ENCODE measurements at places on chromosomes 4 and X.
A peak's percentile ranks its signal among the peaks of the same experiment; 100 is the strongest.

GRCh38 chr4:24980064-24980690 is 50.6 kb downstream of the LGI2 start:
- peak; percentile 86 for DNase-seq

GRCh38 chr4:186725469-186726425 is 2.1 kb upstream of the FAT1 start:
- DNase-seq = peak; percentile 54

DNA sequence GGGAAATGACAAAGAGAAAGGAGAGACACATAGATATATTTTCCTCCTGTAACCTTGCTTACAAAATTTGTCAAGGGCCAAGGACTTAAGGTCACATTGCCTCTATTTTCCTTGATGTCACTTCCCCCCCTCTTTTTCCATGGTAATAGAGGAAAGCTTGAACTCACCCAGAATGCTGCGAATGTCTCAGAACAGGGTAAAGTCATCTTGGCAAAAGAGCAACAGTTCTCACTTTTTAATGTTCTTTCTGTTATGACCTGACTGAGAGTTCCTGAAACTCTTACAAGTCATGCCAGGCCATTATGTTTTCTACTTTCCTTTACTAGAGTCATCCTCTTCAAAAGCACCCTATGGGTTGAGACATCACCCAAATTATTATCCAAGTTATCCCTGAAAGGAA is 50.7 kb upstream of the PRDM5 start:
- DNase-seq = no peak

DNA sequence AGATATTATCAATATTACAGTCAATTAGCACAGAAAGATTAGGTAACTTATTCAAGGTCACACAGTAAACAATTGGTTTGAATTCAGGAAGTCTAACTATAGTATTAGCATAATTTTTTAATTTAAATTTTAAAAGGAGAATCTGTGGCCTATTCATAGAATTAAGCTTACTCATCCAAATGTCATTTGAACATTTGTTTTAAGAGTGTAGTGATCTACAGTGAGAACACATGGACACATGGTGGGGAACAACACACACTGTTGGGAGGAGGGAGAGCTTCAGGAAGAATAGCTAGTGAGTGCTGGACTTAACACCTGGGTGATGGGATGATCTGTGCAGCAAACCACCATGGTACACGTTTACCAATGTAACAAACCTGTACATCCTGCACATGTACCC is 48.3 kb downstream of the MEPE start:
- DNase-seq = no peak

- DNase-seq = no peak
These were observed 216.8 kb downstream of the AFAP1 start for GRCh38 chr4:7722766-7723387.

DNA sequence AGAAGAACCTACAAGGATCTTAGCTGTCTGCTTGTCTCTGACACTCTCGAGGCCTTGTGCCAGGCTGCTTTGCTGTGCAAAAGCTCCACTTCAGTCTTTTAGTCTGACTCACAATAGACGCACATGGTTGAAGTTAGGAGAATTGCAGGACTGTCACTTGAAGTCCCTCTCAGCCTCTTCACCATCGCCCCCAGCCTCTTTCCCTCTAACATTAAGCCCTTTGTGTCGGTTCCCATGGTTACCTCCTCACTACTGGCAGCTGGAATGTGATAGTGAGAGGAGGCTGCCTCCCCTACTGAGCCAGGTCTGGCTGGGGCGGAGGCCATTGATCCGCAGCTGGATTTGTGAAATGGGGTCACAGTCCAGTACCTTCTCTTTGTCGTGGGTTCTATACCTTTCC is 201.8 kb downstream of the SOWAHB start:
- DNase-seq = no peak

DNA sequence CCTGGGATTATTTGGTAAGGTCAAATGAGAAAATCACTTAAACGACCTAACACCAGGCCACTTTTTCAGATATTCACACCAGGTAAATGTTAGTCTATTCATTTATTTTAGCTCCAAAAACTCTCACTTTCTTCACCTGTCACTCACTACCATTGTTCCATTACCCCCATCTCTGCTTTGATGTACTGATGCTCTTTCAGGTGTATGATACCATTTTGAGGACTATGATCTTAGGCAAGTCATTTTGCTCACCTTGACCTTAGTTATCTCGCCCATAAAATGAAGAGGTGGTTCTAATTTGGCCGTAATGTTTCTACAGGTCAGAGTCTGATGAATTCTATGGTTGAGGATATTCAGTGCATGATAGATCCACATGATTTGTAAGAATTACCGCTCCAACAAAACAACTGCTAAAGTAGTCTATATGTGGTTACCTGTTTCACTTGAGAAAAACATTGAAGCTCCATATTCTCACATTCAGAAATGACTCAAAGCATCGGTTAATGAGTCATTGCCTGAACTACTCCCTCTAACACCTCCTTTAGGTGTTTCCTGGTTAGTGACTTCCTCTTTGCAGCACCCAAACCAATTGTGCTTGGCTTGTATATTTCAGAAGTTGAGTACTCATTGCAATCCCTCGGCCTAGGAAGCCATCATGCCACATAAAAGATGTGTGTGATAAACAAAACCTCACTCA is 4.5 kb downstream of the DTHD1 start:
- DNase-seq = peak; percentile 92

DNA sequence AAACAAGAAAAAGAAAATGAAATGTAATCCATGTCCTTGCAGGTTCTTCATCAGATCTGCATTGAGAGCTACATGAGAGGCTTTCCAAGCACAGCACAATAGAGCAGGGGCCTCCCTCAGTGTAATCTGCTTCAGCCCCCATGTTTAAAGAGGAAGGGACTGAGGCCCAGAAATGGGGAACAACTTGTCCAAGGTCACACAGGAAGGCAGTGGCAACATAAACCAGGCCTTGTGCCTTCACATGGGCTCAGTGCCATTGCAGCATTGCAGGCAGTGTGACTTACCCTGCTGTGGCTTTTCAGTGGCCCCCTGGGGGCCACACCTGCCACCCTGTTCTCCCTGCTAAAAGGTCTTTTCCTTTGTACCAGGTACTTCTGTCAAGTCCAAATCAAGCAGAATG is 20.9 kb upstream of the CD99L2 start:
- no peak for DNase-seq

GRCh38 chr4:1469043-1469442 is 62.8 kb upstream of the NKX1-1 start:
- DNase-seq = no peak

GRCh38 chr4:37243722-37244582 is 591 bp upstream of the NWD2 start:
- no peak for DNase-seq

- DNase-seq = no peak
These were observed 474.4 kb downstream of the RAPGEF2 start for GRCh38 chr4:159577241-159577640.

DNA sequence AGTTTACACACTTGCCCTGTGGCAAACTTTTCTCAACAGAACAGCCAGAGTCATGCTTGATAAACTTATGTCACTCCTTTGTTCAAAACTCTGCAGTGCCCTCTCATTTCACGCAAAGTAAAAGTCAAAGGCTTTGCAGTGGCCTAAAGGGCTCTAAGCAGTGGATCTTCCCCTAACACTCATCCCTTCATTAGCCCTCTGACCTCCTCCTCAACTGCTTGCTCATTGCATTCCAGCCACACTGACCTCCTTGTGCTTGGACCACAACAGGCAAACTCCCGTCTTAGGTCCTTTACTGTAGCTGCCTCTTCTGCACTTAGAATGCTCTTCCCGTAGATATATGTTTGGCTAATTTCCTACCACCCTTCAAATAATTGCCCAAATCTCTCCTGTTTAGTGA is 5.6 kb downstream of the PRDM5 start:
- no peak for DNase-seq

DNA sequence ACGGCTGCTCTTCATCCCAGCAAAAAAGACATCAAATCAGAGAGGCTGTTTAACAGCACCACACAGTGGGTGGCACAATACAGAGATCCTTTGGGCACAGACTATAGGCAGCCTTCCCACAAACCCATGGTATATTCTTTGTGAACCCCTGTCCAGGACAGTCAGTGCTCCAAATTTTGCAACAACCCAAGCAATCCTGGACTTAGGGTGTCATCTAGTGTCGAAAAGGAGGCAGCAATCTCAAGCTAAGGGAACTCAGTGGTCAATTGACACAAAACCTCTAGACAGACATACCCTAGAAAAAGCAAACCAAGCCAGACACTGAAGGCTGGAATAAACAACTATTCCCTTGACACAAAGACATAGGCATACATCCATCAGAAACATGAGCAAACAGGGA is 137.4 kb downstream of the BMP15 start:
- DNase-seq = no peak

GRCh38 chr4:123043013-123043412 is 120.6 kb upstream of the NUDT6 start:
- no peak for DNase-seq

- no peak for DNase-seq
These were observed 87.0 kb downstream of the EFNB1 start for GRCh38 chrX:68915778-68916177.

- no peak for DNase-seq
These were observed 277.4 kb downstream of the SPRY1 start for GRCh38 chr4:123673971-123674370.

- no peak for DNase-seq
These were observed 41.9 kb upstream of the C1QTNF7 start for GRCh38 chr4:15385928-15386327.

DNA sequence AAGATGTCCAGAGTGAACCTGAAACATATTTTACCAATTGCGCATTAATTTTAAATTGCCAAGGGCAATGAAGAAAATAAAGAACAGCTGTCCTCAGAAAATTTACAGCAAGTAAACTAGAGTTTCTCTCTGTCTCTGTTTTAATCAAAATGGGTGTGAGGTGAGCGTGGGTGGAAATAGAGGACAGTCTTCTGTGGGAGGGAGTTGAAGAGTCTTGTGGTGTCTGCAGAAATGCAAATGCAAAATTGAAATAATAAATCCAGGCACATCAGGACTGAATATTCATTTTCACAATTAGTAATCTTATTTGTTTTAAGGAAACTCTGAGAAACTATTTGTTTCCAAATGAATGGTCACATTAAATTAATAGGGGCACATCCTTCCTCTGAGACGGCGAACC is 192.0 kb downstream of the ARHGAP10 start:
- DNase-seq = no peak

GRCh38 chr4:75678965-75679364 is 5.8 kb upstream of the G3BP2 start:
- no peak for DNase-seq

DNA sequence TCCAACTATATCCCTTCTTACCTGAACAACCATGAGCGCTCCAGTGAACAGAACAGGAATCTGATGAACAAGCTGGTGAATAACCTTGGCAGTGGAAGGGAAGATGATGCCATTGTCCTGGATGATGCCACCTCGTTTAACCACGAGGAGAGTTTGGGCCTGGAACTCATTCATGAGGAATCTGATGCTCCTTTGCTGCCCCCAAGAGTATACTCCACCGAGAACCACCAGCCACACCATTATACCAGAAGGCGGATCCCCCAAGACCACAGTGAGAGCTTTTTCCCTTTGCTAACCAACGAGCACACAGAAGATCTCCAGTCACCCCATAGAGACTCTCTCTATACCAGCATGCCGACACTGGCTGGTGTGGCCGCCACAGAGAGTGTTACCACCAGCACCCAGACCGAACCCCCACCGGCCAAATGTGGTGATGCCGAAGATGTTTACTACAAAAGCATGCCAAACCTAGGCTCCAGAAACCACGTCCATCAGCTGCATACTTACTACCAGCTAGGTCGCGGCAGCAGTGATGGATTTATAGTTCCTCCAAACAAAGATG is 870.2 kb downstream of the ADGRL3 start:
- no peak for DNase-seq

- no peak for DNase-seq
These were observed 78.5 kb downstream of the PRDM5 start for GRCh38 chr4:120843849-120844527.

- no peak for DNase-seq
These were observed 302.4 kb upstream of the PRPS2 start for GRCh38 chrX:12488771-12489170.

- DNase-seq = no peak
These were observed 3.6 kb upstream of the KLHL15 start for GRCh38 chrX:24030597-24030996.

DNA sequence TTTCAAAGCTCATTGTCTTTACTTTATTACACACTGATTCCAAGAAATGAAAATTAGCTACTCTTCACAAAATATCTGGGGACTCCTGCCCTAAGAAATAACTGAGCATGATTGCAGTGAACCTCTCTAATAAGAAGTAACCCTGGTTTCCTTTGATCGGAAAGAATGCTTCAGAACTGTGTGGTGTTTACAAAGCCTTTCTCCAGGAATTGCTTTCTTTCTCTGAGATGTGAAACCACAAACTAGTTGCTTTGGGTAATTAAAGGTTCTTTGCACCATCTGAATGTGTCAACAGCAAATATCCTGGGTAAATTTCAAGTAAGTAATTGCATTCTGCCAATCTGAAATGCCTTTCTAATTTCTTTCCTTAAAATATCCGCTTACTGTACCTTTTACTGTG is 292.9 kb upstream of the SLIT2 start:
- no peak for DNase-seq

DNA sequence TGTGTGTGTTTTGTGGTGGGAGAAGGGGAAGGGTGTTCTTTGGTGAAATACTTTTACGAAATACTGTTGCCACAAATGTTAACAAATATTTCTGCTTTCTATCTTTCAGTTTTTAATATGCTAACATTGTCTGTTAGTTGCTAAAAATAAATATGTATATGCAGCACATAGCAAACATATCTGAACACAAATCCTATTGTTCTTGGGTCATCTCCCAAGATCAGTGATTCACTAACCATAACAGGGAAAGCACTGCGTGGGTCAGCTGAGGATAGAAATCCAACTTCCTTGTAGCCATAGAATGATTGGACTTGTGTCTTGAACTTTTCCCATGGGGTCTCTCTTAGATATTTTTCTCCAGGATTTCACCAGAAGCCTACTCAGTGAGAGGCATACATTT is 250.3 kb upstream of the FAM47A start:
- no peak for DNase-seq

GRCh38 chrX:68835468-68835867 is 6.6 kb downstream of the EFNB1 start:
- no peak for DNase-seq

GRCh38 chr4:168076989-168077725 is 15.2 kb upstream of the ANXA10 start:
- DNase-seq = peak; percentile 78

GRCh38 chr4:175810073-175810730 is 1.9 kb downstream of the GPM6A start:
- no peak for DNase-seq

DNA sequence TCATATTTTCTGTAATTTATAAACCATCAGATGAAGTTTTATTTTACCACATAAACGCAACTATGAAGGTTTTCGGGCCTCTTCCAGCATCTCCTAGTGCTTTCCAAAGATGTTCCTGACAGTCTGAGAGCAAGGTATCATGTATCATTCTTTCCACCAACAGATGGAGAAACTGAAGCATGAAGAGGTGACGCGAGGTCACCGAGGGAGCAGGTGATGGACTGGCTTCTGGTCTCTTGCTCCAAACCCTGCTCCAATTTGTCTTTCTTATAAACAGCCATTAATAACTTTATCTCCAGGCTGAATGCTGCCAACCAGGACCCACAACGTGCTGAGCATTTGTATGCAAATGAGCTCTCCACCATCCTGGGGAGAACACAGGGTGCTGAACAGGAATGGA is 86.3 kb upstream of the MAML3 start:
- no peak for DNase-seq

- no peak for DNase-seq
These were observed 51.0 kb upstream of the VEGFC start for GRCh38 chr4:176843710-176844109.

- DNase-seq = no peak
These were observed 162.0 kb downstream of the SNCA start for GRCh38 chr4:89674876-89675459.

GRCh38 chrX:11541510-11541909 is 124.2 kb downstream of the ARHGAP6 start:
- no peak for DNase-seq

Measured in activated CD4-positive, alpha-beta T cell treated with anti-CD3 and anti-CD28 coated beads, Interleukin-2, amount 10 ng/mL, durations not matched to agents 24 days and 14 days (primary cell).